ENCODE measurements at places on chromosomes 12 and 14.

DNA sequence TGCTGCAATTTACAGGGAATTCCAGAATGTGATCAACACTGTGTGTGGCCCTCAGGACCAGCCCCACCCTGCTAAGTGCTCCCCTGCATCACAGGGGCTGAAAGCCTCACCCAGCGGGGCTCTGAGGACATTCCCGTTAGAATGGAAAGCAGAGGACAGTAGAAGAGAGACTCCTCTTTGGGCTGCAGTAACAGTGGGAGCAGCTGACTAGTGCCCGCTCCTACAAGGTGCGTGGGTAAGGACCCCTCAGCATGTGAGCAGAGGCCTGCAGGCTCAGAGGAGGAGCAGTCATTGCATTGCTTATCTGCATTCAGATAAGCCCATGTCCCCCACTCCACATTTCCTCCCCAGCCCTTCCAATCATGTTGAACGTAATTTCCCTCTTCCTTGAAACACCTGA lies 120.1 kb downstream of the ITPR2 start:
- DNase-seq = no peak

DNA sequence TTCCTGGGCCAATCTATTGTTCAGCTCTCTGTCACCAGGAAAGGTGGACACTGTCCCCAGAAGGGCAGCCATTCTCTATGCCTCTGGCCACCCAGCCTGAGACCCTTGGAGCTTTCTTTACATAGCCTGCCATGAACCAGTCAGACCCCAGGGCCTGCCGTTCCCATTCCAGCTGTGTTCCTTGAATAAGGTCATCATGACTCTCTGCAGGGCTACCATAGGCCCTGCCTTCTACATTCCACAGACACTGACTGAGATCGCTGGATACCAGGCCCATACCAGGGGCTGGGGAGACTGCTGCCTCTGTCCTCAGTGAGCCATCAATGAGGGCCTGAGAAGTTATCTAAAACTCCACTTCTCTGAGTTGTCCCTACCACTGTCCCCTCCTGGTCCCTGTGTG lies 75.5 kb downstream of the SYNE3 start:
- DNase-seq = no peak

DNA sequence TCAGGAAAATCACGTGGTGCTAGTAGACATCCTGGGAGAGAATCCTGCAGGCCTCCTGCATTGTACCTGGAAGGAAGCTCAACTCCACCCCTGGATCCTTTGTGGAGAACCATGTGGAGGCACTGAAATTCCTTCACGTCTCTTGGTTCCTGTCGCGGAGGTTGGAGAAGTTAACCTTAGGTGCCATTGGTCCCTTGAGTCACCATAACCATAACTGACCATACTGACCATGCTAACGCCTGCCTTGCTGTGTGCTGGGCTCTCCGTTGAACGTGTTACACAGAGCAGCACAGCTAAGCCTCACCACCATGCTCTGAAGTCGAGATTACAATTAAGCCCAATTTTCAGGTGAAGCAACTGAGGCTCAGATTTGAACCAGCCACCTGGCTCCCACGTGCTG lies 18.6 kb downstream of the C14orf132 start:
- DNase-seq = no peak

DNA sequence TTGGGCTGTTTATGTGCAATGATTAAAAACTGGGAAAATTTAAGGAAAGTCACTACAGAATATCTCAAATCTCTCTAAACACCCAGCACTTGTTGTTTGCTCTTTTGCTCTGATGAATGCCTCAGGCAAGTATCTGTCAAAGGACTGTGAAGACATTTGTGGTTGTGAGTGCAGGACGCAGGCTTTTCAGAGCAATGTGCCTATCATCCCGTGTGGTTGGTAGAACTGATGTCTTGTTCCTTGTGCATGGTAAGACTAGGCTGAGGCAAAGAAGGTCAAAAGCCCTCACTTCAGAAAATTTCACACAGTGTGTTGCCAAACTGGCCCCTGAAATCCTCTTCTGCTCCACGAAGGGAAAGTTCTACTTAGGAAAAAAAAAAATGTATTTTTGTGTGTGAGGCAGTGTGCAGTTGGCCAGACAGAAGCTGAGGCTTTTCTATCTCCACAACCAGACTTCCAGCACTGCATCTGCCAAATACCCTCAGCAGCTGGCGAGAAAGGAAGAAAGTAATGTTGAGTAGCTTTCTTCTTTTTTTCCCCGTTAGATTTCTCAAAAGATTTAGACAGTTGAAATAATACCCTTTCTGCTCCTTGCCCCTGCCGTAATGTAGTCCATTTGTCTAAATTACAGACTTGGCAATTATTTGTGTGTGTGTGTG lies 1103.1 kb downstream of the VRK1 start:
- no peak for DNase-seq

DNA sequence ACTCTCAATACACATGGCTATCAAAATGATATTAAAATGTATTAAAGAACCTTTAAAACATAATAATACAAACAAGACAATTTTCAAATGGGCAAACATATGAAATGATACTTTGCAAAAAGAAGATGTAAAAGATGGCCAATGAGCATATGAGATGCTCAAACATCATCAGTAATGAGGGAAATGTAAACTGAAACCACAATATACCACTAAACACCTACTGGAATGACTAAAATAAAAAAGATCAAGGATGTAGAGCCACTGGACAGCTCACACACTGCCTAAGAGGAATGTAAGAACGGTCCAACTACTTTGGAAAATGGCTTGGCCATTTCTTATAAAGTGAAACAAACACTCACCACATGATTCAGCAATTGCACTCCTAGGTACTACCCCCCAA lies 97.2 kb upstream of the BBS10 start:
- DNase-seq = no peak

All from NCI-H1417 treated with DMSO at 0.1 percent for 48 hours (cell line).